ENCODE measurements at places on chromosomes 12 and 14.

DNA sequence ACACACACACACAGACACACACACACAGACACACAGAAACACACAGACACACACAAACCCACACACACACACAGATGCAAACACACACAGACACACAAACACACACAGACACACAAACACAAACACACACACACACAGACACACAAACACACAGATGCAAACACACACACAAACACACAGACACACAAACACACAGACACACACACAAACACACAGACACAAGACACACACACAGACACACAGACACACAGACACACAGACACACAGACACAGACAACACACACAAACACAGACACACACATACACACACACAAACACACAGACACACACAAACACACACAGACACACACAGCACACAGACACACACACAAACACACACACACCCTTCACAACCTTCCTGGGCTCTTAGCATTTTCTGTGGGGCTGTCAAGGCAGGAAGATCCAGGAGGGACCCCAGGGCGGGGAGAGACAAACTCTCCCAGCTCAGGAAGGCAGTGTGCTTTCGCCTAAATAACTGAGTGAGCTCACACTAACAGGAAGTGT is 24.2 kb upstream of the INF2 start:
- DNase-seq = no peak

DNA sequence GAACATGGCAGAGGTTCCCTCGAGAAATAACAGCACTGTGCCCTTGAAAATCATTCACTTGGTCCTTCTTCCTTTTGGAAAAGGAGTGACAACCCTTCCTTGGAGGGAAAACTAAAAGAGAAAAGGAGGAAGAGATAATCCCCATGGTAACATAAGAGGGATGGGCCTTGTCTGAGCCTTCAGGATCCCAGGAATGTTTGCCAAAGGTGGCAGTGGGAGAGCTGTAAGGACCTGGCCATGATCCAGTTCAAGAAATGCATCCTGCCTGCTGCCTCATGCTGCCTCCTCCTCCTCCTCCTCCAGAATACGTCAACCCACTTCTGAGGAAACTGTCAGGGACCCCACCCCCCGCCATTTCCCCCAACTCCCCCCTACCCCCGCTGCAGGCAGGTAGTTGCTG is 118.8 kb downstream of the KCNK10 start:
- no peak for DNase-seq

- DNase-seq = peak; percentile 92
Measured at GRCh38 chr12:3341594-3341993, 149.4 kb upstream of the PRMT8 start.

- DNase-seq = no peak
Measured at GRCh38 chr14:78631551-78631950, 461.4 kb downstream of the NRXN3 start.

DNA sequence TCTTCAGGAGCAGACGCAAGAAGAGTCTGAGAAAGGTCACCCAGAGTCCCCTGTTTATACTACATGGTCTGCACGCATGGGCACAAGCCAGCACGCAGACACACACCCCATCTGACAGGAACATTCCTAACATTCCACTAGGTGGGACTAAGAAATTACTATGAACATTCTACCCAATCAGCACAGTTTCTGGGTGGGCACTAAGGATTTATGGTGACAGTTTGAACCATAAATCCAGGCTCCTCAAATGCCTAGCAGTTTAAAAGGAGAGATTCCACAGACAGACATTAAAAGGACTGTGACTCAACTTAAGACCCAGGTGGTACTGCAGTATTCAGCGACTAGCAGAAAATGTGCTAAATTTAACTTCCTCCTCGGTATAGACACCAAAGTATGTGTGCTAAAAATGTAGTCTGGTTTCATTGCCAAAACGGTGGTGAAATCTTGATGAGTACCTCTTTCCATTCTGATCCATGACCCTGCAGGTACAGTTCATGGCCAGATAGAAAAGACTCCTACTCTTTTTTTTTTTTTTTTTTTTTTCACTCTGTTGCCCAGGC is 16.2 kb downstream of the ABHD4 start:
- no peak for DNase-seq

- no peak for DNase-seq
Measured at GRCh38 chr14:101078170-101078891, 174.8 kb upstream of the RTL1 start.

DNA sequence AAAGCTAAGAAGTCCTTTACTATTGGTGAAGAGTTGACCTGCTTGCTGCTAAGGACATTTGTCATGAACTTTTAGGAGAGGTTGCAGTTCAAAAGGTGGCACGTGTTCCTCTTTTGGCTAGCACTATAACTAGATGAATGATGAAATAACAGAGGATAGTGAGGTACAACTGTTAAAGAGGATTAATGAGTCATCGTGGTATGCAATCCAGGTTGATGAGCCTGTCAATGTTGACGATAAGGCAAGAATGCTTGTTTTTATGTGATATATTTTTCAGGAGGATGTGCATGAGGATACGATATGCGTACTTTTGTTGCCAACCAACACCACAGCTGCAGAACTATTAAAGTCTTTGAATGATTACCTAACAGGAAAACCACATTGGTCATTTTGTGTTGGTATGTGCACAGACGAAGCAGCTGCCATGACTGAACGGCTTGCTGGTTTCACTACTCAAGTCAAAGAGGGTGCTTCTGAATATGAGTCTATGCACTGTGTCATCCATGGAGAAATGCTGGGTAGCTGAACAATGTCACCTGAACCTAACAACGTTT is 10.6 kb downstream of the CEP128 start:
- no peak for DNase-seq

GRCh38 chr12:94534774-94535509 is 75.3 kb upstream of the CEP83 start:
- peak; percentile 83 for DNase-seq

GRCh38 chr14:93010522-93011140 is 87.7 kb downstream of the CHGA start:
- no peak for DNase-seq

DNA sequence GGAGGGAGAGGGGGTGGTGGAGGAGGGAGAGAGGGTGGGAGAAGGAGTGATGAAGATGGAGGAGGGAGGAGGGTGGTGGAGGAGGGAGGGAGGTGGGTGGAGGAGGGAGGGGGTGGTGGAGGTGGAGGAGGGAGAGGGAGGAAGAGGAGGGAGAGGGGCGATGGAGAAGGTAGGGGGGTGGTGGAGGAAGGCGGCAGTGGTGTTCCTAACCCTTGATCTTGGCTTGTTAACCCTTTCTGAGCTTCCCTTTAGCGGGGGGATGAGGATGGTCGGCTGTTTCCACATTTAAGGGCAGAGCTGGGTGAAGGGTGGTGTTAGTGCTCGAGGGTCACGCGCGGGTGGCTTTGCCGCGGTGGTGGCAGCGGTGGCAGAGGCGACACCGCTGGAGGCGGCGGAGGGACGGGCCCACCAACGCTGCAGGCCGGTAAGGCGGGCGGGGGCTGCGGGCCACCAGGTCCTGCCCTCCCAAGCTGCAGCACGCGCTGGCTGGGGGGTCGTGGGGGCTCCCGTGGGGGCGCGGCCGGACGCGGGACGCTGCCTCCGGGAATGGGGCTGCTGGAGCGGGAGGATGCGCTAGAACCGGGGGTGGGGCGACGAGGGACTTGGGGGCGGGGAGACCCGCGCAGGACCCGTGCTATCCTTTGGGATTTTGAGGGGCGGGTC is 156.3 kb downstream of the PTPN11 start:
- no peak for DNase-seq

DNA sequence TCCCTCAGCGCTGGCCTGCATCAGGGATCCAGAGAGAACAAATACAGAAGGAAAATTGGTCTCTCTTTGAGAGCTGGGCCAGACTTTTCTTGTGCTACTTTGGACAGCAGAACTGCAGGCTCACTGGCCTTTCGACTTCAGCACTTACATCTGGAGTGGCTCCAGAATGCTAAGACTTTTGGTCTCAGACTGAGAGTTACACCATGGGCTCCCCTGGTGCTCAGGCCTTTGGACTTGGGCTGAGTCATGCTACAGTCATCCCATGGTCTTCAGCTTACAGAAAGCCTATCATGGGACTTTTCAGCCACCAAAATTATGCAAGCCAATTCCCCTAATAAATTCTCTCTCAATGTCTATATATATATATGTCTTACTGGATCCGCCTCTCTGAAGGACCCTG is 9.0 kb upstream of the CD163 start:
- no peak for DNase-seq

DNA sequence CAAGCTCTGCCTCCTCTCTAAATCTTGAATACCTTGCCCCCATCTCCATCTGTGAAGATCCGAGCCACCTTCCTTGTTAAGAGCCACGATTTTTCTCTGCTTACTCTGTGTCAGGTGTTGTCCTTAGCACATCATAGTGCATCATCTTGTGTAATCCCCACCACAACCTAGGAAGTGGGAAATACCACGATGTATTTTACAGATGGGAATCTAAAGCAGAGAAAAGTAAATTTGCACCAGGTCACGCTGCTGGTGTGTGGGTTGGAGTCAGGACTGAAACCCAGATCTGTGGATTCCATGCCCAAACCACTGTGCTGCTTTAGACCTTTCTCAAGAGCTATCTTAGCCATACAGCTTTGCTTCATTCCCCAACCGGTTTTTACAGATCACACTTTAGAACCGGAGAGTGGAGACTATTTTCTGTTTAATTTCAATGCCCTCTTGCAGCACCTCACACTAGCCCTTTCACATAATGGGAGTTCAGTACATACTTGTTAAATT is 94.6 kb downstream of the PPM1A start:
- DNase-seq = no peak

DNA sequence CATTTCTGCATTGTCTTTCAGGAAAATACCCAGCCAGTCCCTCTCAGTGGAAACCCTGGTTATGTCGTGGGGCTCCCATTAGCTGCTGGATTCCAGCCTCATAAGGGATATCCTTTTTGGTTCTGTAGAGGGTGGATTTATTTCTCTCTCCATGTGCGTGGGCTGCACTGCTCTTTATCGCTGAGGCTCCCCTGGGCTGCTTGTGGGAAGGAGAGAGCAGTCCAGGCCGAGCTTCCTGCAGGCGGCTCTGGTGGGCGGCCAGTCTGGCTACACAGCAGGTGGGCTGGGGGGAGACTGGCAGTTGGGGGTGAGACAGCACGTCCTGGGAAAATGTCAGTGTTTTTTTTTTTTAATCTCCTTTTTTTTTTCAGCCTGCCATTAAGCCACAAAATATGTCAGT is 27.6 kb downstream of the TCTN1 start:
- no peak for DNase-seq

DNA sequence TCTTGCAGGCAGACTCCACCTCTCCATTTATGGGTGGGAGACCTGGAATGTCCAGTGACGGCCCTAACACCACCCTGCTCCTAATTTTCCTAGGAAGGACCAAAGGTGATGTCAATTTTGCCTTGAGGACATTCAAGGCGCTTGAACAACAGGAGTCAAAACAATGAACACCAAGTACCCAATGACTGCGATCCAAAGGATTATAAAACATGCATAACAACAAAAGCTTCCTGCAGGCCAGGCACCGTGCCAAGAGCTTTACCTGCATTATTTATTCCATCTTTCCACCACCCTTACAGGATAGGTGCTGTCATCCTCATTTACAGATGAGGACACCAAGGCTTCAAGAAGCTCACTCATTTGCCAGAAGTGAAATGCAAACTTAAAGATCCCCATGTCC is 15.2 kb upstream of the FOXN3 start:
- DNase-seq = no peak

DNA sequence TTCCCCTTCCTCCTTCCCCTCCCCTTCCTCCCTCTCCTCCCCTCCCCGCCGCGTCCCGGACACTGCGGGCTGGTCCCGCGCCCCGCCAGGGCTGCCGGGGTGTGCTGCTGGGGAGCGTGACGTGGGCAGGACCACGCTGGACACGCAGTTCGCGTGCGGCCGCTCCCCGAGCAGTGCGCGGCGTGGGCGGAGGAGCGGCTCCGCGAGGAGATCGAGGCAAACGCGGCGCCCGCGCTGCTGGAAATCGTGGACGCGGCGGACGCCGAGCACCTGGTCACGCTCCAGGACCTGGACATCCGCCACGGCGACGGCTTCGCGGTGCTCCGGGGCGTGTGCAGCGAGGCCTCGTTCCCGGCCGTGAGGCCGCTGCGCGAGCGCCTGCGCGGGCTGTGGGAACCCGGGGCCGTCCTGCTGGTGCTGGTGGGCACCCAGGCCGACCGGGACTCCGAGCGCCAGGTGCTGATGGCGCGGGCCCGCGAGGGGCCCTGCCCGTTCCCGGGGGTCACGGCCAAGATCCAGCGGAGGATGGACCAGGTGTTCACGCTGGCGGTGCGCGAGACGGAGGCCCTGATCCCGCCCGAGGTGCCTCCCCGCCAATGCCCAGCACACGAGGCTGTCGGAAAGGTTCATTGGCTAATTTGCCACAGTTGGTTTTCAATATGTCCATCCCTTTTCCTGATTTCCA is 84.3 kb downstream of the TNFAIP2 start:
- no peak for DNase-seq

DNA sequence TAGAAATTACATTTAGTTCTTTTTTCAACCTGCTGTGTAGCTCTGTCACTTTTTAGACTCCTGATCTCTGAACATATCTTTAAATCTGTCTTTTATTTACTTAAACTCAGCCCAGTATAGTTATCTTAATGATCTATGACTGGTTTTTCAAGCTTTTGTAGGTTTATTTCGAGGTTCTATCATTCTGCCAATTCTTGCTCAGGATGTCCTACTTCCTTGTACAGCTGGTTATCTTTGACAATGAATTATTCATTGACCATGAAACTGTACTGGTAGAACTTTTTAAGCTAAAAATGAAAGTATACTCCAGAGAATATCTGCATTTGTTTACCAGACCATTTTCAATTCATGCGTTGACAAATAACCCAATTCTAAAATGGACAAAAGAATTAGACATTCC is 37.8 kb downstream of the TC2N start:
- DNase-seq = no peak

DNA sequence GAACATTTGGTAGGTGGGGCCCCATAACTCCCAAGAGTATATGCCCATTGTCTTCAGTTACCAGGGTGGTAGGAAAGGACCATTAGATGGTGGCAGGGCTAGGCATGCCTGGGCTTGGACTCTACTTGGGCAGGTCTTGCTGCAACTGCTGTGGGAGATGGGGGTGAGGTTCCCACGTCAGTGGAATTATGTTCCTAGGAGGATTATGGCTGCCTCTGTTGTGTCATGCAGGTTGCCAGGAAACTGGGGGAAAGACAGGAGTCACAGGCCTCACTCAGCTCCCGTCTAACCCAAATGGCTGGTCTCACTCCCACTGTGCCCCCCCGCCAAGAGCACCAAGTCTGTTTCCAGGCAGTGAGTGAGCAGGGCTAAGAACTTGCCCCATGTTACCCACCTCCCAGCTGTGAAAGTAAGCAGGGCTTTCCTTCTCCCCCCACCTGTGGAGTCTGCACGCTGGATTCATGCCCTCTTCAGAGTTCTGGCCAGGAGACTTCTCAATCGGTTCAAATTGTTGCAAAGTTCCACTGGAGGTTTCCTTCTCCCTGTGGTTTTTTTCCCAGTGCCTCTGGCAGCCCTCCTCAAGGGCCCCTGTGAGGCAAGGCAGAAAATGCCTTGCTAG is 337.5 kb downstream of the CCDC91 start:
- no peak for DNase-seq

GRCh38 chr12:25494926-25495325 is 58.2 kb downstream of the LMNTD1 start:
- DNase-seq = no peak
